ENCODE measurements at places on chromosomes 1 and 21.

DNA sequence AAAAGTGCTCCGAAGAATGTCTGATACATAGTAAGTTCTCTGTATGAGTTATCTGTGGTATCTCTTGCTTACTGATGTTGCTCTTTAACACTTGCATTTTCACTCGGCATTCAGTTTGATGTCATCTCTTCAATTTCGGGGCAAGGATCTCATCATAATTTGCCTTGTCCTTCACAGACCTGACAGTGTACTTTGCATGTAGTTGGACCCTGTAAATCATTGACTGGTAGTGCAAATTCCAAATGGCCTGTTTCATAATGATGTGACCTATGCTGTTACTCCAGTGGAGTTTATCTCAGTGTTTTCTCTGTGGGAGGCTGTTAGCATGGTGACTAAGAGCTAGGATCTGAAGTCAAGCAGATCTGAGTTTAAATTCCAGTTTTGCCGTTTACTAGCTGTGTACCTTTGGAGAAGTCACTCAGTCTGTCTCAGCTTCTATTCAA lies 34.2 kb upstream of the ABCD3 start:
- no peak for DNase-seq

DNA sequence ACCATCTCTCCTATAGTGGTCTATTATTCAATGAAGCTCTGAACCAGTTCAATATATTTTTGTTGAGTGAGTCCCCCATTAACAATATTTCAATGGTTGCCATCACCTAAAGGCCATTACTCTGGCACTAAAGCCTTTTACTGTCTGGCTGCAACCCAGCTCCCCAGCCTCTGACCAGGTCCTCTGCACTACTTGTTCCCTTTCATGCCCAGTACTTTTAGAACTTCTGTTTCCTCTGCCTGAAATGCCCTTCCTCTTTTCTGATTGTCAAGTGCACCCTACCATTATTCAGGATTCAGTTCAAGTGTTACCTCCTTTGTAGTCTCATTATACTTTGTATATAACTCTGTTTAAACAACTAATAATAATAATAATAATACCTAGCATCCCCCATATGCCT lies 30.4 kb upstream of the ZFYVE9 start:
- no peak for DNase-seq

DNA sequence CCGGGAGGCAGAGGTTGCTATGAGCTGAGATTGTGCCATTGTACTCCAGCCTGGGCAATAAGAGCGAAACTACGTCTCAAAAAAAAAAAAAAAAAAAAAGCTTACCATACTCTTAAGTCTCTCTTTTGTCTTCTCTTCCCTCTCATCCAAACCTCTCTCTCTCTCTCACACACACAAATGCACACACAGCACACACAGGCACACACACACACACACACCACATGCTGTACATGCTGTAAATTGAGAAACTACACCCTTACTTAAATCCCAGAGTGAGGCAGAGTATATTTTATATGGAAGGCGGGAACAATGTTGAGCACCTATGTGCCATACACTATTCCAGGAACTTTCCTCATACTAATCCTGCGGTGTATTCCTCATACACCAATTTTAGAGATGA lies 6.5 kb downstream of the MCOLN3 start:
- DNase-seq, result no peak

GRCh38 chr1:153527023-153527682 lies 8.6 kb downstream of the S100A6 start:
- no peak for DNase-seq

DNA sequence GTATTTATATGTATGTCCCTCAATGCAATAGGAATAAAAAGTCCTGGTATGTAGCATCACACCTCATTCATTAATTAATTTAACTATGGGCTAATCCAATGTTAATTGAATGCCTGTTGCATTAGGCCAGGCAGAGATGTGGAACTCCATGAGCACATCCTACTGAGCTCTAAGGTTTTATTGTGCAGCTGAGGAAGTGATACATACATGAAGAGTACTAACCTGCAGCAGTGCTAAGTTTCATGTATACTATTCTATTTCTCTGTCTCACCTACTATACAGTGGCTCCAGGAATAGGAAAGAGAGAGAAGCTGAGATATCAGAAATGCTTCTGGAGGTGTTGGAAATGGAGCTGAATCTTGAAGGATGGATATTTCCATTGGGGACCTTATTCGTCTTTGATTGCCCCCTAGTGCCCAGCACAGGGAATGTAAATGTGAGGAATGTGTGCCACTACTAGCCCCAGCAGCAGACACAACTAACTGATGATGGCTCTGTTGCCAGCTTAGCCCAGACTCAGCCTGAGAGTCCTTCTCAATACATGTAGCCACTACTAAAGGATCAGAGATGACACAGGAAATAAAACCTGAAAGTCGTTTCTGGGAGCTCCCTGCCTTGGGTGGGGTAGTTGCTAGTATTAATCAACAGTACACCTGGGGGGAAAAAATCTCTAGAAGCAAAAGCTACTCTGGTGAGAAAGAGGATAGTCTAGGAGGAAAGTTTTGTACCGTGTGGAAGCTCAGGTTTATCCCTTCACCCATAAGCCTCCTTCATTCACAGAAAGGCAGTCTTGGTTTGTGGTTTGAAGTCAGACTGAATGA lies 173.3 kb upstream of the FOXD3 start:
- DNase-seq, result no peak

GRCh38 chr1:33468531-33468930 lies 3.9 kb upstream of the ZSCAN20 start:
- no peak for DNase-seq

DNA sequence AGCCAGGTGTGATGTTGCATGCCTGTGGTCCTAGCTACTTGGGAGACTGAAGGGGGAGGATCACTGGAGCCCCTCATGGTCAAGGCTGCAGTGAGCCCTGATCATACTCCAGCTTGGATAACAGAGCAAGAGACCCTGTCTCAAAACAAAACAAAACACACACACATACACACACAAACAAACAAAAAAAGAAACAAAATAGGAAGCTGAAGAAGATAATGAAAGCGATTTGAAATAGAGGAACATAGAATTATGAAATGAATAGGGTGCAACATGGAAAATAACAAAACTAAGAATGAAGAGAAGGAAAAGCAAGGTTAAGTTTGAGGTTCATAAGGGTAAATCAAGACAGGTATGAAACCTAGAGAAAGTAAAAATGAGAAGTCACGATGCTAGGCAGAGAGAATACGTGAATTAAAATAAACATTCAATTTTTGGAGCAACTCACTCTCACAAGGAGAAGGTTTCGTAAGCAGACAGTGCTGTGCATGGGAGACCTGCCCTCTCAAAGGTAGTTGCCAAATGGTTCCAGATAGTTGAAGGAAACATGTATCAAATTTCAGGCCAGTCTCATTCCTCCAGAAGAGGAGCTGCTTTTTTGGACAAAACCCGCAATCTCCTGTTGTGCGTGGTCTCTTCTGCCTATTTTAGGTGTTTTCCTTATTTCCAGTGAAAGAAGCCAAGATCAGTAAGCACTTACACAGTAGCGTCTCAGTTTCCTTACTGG lies 3.3 kb downstream of the CD46 start:
- no peak for DNase-seq

DNA sequence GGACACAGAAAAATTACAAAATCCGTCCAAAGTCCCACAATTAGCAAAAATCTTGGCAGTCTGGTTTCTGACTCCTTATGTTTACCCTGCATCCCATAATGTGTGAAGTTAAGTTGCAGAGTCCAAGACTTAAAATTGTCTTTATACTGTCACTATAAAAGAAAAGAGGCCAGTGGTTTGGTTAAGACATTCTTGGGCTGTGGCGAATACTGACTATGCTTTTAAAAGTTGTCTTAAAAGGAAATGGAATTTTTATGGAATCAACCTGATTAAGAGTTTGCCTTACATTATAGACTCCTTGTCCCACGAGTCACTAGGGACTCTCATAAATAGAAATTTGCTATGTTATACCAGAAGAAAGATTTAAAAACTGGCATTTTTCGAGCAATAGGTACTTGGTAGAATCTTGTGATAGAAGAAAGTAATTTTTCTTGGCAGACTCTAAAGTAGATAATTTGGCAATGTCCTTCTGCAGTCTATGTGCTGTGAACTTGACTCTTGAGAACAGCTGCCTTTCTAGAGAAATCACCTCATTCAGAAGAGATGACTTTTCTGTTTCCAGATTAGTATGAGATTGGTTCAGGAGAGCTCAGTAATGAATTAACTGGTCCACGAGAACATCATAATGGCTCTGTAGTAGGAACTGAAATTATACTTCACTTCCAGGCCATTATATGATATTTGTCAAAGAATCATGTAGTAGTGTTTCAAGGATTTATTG lies 31.8 kb downstream of the NTNG1 start:
- DNase-seq, result no peak

DNA sequence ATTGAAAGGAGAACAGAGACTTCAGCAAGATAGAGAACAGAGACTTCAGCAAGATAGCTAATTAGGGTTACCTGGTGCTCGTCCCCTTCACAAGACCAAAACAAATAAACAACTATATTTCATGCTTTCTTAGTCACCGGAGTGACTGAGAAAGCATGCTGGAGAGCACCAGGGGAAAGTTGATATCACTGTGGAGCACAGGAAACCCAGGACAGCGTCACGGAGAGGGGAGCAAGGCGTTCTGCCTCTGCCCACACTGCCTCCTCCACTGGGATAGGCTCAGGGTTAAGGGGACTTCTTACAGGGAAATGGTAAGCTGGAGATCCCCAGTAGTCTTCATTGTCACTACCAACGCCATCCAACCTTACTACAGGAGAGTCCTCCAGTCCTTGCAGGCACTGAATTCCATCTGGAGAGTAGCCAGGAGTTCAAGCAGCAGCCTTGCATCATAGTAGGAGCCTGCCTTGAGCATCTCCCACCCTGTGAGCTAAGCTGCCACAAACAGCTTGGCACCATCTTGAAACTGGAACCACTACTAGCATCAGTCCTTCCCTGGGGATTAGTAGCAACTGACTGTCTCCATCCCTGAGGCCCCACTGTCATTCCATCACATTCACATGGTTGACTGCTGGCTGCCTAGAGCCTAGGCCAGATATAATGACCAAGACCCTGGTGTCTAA lies 239.4 kb downstream of the PLPP3 start:
- DNase-seq, result no peak

DNA sequence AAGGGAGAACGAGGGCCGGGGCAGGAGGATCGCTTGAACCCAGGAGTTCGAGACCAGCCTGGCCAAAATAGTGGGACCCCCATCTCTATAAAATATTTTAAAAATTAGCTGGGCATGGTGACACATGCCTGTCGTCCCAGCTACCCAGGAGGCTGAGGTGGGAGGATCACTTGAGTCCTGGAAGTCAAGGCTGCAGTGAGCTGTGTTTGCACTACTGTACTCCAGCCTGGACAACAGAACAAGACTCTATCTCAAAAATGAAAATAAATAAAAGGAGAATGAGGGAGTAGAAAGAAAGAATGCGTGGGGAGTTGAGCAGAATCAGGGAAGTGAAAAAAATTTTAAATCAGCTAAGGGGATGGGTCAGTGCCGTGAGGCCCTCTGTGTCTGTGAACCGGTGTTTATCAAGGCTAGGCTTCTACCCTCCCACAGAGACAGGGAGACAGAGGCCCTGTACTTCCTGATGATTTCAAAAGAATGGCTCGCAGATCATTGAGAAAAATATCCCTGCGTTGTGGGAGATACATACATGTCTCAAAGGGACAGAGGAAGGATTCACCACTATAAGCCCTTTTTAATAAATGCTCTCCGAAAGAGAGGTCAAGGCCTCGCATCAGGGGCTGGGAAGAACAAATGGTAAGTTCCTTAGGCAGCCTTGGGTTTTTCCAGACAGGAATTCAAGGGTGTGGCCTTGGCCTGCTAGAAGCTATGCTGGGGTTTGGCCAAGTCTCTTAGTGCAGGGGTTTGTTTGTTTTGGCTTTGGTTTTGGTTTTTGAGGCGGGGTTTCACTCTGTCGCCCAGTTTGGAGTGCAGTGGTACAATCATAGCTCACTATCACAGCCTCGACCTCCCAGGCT lies 20.7 kb downstream of the IL10RB start:
- DNase-seq, result no peak

- no peak for DNase-seq
Measured at GRCh38 chr1:77395051-77395450, 113.2 kb downstream of the AK5 start.

DNA sequence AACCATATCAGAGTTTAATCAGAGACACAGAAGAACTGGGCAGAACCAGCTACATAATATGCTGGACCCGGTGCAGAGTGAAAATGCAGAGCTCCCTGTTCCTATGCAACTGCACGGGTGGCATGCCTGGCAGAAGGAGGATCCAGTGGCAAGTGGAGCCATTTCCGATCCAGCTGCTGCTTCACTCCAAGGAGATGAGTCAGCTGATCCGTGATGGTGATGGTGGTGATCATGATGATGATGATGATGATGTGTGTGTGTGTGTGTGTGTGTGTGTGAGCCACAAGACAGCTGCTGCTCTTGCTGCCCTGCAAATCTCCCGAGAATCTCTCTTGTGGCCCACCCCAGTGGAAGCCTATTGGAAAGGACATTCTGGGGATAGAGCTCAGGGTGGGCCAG lies 133.0 kb downstream of the URB2 start:
- no peak for DNase-seq

DNA sequence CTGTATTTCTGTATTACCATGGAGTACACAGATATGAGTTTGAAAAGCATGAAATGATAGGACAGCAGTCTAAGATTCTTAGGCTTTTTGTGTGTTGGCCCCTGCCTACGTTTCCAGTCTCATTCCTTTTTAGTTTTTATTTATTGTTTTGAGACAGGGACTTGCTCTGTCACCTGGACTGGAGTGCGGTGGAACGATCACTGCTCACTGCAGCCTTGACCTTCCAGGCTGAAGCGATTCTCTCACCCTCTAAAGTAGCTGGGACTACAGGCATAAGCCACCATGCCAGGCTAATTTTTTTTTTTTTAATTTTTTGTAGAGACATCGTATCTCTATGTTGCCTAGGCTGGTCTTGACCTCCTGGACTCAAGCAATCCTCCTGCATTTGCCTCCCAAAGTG lies 3.8 kb downstream of the RAVER2 start:
- no peak for DNase-seq

DNA sequence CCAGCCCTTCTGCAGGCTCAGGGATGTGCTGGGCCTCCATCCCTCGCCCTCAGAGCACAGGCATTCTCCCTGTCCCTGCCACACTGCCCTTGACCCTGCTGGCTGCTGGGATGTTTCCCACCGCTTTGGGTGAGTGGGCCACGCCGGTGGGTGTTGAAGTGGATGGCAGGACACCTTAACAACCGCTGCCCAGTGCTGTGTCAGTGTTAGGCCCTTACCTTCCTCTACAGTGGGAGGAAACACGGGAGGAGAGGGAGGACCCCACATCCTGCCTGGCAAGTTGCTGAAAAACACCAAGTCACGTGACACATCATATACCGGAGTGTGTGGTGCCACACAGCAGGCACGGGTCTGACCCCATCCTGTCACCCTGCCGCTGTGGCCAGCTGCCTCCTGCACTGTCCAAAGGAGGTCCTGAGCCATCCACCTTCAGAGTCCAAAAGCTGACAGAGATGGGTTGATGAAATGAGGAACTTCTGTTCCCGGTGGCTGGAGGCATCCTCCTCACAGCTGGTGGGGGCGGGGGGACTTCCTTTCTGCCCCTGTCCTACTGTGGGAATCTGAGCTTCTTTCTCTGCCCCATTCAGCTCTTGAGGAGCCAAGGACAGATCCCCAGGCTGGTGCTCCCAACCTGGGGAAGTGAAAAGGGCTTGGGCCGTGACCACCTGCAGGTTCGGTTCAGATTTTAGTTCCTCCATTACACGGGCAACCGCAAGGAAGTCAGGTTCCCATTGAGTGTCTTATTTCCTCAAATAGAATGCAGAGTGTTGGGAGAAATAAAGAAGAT lies 3.2 kb upstream of the THEMIS2 start:
- peak; percentile 48 for DNase-seq
